Stimulated activated CD4-positive, alpha-beta T cell treated with anti-CD3 and anti-CD28 coated beads, TNF-alpha, amount 100 ng/mL, for 1 hour (primary cell): ENCODE measurements at places on chromosomes 2 and 18.

DNA sequence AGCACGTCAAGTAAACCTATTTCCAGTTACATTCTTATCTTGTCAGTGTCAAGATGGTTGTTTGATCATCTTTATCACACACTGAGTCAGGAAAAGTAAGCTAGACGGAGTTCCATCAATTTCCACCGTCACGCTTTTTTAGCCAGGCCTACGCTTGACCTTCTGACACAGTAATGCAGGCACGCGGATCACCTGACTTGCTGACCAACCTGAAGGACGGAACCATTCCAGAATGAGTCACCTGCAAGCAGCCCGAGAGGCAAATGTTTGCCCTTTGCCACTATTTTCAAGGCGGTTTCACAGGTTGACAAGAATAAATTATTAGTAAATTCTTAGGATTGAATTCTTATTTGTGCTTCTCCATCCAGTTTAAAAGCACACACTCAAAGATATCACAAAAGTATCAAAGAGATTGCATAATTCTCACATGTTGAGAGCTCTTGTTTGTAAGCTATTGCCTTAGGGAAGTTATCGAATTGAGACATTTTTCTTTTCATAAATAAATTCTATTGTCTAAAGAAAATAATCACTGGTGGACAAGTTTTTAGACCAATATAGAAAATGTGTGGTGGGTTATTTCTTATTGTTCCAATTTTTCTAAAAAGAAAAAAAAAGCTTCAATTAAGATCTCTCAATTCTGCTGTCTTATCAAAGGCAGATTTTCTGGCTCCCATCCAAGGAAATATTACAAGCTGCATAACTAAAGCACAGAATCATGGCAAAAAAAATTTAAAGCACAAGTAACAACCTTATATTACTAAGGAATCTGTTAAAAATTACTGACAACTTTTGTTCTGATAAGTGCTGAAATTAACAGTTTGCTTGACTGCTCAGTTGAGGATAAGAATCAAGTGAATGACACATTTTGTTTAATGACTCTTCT lies 31.9 kb downstream of the UXS1 start:
- no peak for DNase-seq

DNA sequence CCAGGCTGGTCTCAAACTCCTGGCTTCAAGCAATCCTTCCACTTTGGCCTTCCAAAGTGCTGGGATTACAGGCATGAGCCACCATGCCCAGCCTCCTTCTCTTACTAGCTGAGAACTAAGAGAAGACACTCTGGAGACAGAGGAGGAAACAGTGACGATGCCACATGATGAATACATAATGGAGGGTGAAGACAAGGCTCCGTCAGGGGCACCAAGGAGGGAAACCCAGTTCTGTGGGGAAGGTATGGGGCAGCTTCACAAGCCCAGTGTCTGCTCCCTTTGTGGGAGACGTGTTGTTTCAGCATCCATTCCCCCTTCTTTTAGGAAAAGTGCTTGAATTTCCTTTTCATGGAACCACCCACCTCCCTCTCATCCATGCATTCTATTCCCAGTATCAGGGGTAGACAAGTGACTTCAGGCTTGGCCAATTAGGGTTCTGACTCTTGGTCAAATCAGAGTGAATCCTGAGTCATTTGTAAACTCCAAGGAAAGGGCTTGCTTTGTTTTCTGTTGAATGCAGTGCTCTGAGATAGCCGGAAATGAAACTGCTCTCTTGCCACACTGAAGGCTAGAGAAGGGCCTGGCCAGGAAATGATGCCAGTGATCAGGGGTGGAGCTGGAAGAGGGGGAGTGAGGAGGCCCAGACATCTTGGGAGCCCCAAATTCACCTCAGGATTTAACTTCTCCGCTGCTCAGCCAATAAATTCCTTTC lies 23.7 kb downstream of the TMEM127 start:
- DNase-seq: no peak

DNA sequence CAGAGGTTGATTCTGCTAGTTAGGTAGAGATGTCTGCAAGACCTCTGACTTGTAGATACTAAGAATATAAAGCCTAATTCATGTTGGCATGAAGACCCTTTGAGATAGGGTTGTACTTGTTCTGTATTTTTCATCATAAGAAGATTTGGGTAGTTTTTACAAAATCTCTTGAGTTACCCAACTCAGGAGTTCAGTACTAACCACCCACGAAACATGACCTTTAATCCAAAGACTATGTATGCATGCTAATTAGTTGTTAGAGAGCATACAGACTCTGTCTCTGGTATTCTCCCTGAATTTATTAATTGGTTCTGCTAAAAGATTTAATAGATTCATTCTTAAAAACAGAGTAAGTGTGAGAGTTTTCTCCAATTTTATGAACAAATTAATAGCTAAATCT lies 16.9 kb downstream of the PECR start:
- no peak for DNase-seq

GRCh38 chr18:48351216-48352050 lies 57.8 kb downstream of the ZBTB7C start:
- no peak for DNase-seq

GRCh38 chr18:26745288-26746181 lies 120.0 kb downstream of the AQP4 start:
- no peak for DNase-seq

DNA sequence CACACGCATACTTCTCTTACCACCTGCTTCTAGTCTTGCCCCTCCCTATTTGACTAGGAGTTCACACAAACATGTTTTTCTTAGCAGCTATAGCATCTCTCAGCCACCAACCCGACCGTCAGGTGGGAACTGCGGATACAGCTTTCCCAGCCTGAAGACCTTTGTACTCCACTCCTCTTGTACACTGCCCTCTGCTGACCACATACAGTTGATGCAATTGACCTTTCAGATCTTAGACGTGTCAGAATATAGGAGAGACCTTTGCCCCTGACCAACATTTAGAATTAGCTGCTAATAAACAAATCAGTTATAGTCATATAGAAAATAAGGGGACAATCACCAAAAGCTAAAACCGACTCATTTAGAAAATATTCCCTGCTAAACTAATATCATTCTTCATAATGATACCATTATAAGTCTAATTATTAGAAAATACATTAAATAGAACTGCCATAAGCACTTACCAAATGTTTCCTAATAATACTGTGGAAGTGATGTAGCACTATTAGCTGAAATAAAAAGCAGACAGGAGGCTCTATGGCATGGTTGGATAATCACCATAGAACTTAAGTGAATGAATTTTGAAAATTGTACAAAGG lies 208.4 kb downstream of the RAD51AP2 start:
- DNase-seq: no peak

DNA sequence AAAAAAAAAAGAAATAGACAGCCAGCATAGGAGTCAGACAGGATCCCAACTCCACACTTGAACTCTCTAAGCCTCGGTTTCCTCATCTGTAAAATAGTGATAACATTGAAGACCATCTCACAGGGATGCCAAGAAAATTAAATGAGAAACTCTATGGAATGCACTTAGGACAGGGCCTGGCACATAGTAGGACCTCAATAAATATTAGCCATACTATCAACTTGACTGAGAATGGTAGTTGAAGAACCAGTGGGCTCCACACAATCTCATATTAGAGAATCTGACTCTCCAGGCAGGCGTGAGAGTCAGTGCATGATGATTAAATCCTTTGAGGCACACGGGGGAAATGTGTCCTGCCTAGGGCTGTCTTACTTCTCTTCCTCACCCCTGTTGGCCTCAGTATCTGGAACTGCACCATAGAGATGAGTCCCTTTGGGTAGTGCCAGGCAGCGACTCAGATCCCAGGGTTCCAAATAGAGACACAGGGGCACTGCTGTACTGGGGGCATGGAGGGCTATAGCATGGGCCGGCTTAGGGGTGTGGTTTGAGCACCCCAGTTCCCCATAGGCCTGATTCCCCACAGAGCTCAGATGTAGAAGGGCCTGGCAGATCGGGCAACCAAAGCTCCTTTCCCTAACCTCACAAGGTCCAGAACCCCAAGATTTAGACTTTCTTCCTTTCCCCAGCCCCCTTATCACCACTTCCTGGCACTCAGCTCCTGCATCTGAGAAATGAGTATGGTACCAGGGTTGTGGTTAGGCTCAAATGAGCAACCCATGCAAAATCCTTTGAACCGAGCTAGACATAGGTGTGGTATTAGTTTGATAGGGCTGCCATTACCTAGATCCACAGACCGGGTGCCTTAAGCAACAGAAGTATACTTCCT lies 51.3 kb upstream of the CAB39 start:
- DNase-seq: no peak

- DNase-seq: no peak
Measured at GRCh38 chr2:74186038-74186437, 7.4 kb upstream of the MOB1A start.
